ENCODE measurements at places on chromosomes 3 and 15.

- ATAC-seq: no peak
Measured at GRCh38 chr15:56074481-56075265, 81.3 kb upstream of the NEDD4 start.

GRCh38 chr15:55782901-55783300 is 39.9 kb upstream of the PRTG start:
- peak; percentile 73 for ATAC-seq

GRCh38 chr15:31481142-31481541 is 154.5 kb downstream of the KLF13 start:
- no peak for ATAC-seq

DNA sequence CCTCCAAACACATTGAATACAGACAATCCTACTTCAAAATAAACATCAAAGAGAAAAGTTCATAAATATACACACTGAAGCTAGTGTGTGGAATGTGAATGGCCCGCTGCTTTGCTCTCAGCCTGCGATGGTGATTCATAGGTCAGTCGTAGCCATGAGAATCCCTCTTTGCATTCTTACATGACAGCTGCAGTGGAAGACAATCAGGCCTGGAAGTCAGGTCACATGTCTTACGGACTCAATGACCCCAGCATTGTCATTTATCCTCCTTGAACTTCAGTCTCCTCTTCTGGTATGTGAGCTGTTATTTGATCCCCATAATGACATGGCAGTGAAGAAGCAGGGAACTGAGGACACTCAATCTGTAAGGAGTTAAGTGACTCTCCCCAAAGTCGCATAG is 217.8 kb upstream of the EOMES start:
- 0 out of 3 replicates have a peak, but pooled peaks have one; percentile 51 for ATAC-seq

- ATAC-seq: no peak
Measured at GRCh38 chr3:128276146-128276435, 122.8 kb downstream of the EEFSEC start.

GRCh38 chr3:9129365-9129764 is 120.1 kb downstream of the SRGAP3 start:
- no peak for ATAC-seq

DNA sequence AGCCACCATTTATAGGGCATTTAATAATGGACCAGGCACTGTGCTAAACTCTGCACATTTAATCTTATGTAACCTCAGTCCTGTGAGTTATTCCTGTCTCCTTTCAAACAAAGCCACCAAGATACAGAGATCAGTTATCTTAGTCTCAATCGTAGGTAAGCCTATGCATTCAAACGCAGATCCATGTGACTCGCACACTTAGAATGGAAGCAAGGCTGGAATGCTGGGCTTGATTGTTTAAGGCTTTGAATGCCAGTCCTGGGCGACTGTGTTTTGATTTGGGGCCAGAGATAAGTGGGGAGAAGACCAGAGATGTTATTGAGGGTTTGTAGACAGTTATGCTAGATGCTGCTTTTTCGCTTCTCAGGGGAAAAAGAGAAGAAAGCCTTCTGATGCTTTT is 22.2 kb downstream of the MED12L start:
- no peak for ATAC-seq

DNA sequence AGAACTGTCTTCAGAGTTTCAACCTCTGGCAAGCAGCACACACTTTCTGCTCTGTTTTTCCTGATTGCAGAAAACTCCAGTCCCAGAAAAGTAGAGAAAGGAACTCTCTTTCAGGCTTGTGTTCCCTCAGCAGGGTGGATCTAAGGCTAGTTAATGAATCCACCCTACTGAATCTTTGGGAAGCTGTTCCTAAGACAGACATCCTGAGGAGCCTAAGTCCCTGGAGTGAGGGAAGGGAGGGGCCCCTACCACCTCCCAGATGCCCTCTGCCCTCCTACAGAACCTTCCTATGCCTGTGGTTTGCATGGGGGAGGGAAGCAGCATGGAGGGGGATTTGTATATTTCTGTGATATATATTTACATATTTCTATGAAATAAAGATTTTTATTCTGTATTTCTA is 124.4 kb downstream of the ANO10 start:
- no peak for ATAC-seq

DNA sequence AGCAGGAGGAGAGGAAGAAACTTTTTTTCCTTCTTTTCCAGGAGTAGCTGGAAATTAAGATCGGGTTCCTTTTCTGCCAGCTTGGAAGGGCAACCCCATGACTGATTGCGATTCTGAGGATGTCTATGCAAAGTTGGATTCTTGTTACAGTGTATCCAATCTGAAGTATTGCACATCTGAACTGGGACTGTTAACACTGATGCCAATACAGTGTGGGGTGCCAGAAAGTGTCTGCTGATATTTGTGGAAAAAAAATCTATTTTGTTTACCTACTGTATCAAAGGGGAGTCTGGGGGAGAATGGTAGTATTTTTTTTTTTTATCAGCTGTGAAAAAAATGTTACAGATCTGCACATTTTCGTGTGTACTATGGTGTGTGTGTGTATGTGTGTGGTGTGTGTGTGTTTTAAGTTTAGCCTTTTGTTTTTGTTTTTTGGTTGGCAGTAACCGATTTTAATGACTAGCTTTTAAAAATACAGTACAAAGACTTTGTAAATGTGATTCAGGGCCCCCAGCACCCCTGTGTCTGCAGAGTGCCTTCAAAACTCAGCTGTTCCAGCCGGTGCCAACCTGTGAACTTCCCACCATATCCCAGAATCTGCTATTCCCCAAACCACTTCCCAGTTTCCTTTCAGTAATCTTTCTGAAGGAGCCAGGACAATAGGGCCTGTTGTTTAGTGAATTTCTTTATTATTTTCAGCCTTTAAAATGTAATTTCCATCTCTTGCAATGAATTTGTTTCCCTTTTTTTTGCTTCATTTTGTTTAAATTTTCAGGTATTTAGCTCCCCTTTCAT is 1.9 kb downstream of the RAP2B start:
- ATAC-seq: no peak

GRCh38 chr15:78929536-78930264 is 15.1 kb downstream of the CTSH start:
- no peak for ATAC-seq

DNA sequence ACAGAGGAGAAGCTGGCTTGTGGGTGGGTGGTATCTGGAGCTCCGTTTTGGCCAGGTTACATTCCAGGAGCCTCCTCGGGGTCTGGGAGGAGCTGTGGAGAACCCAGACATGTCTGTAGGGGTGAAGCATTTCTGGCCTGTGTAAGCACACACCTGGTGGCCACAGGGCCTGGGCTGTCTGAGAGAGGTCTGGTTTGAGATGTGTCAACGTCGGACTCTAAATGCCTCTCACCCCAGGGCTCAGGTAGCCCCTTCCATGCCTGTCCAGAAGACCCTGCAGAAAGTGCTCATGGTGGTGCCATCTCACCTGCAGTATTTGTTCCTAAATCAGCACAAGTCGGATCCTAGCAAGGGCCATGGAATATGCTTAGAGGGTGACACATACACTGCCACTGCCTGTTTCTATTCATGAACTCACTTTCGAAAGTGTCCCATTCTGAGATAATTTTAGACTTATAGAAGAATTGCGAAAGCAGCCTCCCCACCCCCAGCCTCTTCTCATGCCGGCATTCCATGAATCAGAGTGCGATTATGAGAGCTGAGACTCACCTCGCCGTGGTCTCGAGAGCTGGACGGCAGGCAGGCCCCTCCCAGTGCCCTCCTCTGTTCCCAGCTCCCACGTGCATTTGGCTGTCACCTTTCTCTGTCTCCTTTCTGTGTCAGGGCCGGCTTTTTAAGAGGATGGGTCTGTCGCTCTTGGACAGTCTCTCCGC is 63.7 kb downstream of the KLF15 start:
- ATAC-seq: no peak

- ATAC-seq: no peak
Measured at GRCh38 chr15:50906954-50907600, 1.4 kb upstream of the AP4E1 start.

GRCh38 chr3:64086479-64087252 is 63.4 kb upstream of the PSMD6 start:
- ATAC-seq: no peak

DNA sequence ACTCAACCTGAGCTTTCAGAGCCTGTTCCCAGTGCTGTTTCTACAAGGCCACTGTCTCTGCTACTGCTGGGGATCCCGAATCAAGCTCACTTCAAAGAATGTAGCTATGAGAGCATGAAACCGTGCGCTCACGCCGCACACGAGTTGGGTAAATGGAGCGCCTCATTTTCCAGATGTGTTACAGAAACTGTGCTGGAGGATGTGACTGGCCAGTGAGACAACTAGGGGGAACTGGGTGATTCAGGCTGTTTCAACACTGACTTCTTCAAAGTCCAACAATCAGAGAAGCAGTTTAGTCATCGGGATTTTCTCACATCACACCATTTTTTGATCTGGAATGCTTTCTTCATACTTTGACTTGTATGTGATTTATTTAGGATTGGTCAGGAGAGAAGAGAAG is 3.5 kb downstream of the ZNF710 start:
- peak; percentile 13 for ATAC-seq

DNA sequence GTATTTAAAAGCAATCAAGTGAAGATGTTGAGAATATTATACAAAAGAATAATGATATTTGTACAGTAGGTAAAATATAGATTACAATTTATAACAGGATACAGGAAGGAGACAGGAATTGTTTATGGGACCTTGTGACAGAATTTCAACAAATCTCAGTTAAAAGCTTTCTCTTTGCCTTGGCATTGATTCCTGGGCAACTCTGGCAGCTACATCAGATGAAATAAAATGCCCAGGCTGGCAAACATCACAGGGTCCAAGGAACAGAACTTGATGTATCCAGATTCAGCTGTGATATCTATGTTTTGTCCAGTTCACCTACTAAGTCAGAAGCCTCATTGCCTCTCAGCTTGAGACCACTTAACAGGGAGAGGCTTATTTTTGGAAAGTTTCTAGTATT is 473.1 kb downstream of the MCTP2 start:
- ATAC-seq: no peak

- no peak for ATAC-seq
Measured at GRCh38 chr3:20023623-20024405, 11.8 kb upstream of the PP2D1 start.

- ATAC-seq: peak; percentile 100
Measured at GRCh38 chr15:42704492-42704926, 32.4 kb downstream of the CDAN1 start.

- ATAC-seq: no peak
Measured at GRCh38 chr15:41820791-41821423, 7.0 kb upstream of the JMJD7 start.

GRCh38 chr3:149701977-149702350 is 44.1 kb upstream of the WWTR1 start:
- ATAC-seq: no peak
